ENCODE measurements at places on chromosomes 12 and 14.

GRCh38 chr14:101461891-101462290, 99.4 kb upstream of the DIO3 start:
- DNase-seq = no peak

DNA sequence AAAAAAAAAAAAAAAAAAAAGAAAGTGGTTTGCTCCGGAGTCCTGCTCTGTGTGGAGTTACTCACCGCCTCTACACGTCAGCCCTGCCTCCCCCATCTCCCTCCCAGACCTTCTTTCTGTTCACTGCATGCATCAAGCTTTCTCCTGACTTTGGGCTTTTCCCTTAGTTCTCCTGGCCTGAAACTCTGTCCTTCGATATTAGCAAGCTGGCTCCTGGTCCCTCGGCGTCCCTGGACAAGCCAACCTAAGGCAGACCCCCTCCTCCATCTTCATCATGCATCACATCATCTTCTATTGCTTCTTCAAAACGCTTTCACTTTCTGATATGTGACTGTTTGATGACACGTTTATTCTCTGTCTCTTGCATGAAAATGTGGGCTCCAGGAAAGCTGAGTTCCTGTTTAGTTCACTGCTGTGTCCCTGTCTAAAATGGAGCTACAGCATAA, 40.6 kb downstream of the SLC15A4 start:
- DNase-seq = peak; percentile 54

DNA sequence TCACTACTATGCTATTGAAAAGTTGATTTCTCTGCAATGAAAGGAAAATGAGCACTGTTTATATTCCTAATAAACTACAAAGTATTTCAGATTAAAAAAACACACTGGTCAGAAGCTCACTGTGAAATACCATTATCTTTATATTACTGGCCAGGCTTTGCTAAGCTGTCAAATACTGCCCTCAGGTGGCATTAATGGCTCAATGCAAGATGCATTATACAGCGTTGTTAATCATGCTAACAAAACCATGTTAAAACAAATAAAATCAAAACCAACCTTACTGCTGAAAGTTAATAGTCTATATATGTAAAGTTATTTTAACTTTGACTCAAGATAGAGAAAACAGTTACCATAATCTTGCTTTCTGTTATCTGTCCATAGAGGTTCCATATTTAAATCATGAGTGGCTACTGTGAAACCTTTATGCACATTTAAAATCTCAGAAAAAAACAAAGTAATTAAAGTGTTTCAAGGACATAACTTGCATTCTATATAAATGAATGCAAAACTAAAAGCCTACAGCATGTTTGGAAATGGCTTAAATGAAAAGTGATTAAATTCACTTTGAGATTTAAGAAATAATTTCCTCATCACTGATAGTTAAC, 121.7 kb downstream of the RALGAPA1 start:
- DNase-seq = peak; percentile 38

DNA sequence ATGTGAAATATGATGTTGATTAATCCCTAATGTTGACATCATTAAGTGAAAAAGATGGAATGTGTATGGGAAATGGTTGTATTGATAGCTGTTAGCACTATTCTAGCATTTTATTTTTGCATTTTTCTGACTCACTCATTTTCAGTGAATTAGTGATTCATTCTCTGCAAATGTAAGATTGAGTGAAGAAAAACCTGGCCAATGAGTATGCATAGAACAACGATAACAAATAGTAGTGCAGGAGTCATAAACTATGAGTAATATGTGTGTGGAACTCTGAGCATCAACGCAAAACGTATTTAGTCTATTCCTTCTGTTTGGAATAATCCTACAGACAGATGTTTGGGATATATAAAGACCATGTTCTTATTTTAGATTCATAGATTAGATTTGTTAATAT, 76.3 kb upstream of the RTL1 start:
- no peak for DNase-seq

GRCh38 chr14:99129211-99129696, 142.7 kb downstream of the BCL11B start:
- no peak for DNase-seq
